ENCODE measurements at places on chromosomes 1 and 21. TPM values are rescaled to one million over a fixed set of nuclear protein-coding genes. Genes with fewer than 3 reads are reported as not detected.

The LRRIQ3 gene
- total RNA-seq: 1.1 TPM

The TP73 gene
- total RNA-seq: not detected

The CLEC20A gene
- not detected for total RNA-seq

The NMNAT2 gene
- total RNA-seq: 0.28 TPM

The TMPRSS3 gene
- total RNA-seq: not detected

The KCNJ6 gene
- total RNA-seq: not detected

The SPRR2E gene
- not detected for total RNA-seq

The ARHGEF10L gene
- total RNA-seq: 15.1 TPM

The GIPC2 gene
- 0.14 TPM for total RNA-seq

The SIK1 gene
- total RNA-seq: 1.3 TPM

The S100A7 gene
- total RNA-seq: not detected

The PSRC1 gene
- total RNA-seq: 2.3 TPM

The PDC gene
- 0.28 TPM for total RNA-seq

The RXRG gene
- total RNA-seq: not detected

The CYP2J2 gene
- total RNA-seq: under 0.01 TPM

The RXFP4 gene
- total RNA-seq: not detected

The PDE9A gene
- total RNA-seq: 6.0 TPM

The CBS gene
- total RNA-seq: 39.4 TPM

The CELA2A gene
- total RNA-seq: 0.14 TPM

The CNKSR1 gene
- not detected for total RNA-seq

The LAD1 gene
- total RNA-seq: not detected

The C1orf141 gene
- total RNA-seq: not detected

The SPATA17 gene
- 1.00 TPM for total RNA-seq

The C1orf146 gene
- total RNA-seq: not detected

The PCSK9 gene
- total RNA-seq: 13.7 TPM

The TRABD2B gene
- total RNA-seq: 0.65 TPM

The MMEL1 gene
- total RNA-seq: not detected

The GJB4 gene
- total RNA-seq: not detected

The WLS gene
- 109 TPM for total RNA-seq

The UBE2U gene
- total RNA-seq: not detected

The ARL8A gene
- 19.8 TPM for total RNA-seq

The FBXO2 gene
- total RNA-seq: 2.8 TPM

The FAAH gene
- total RNA-seq: 1.8 TPM

The CXADR gene
- total RNA-seq: 2.0 TPM

The KRTAP10-1 gene
- total RNA-seq: not detected

The IL24 gene
- 0.55 TPM for total RNA-seq

The DIRAS3 gene
- 2.8 TPM for total RNA-seq

The ACTL8 gene
- total RNA-seq: 0.09 TPM

The FMO3 gene
- total RNA-seq: 0.57 TPM

The CR1L gene
- not detected for total RNA-seq

The NEK7 gene
- total RNA-seq: 117 TPM

The MFAP2 gene
- 10.7 TPM for total RNA-seq

The SLAMF9 gene
- total RNA-seq: 0.46 TPM

The IGSF9 gene
- total RNA-seq: not detected

The IL22RA1 gene
- total RNA-seq: not detected

The COA7 gene
- 8.4 TPM for total RNA-seq

The LCE3D gene
- total RNA-seq: not detected

The HAO2 gene
- not detected for total RNA-seq

The HSD11B1 gene
- 137 TPM for total RNA-seq

The CNR2 gene
- not detected for total RNA-seq
